ENCODE measurements at places on chromosomes 7 and 10. TPM values are rescaled to one million over a fixed set of nuclear protein-coding genes. Genes with fewer than 3 reads are reported as not detected.
A peak's percentile ranks its signal among the peaks of the same experiment; 100 is the strongest.

CTNNA3 gene
- total RNA-seq = not detected

NXPH1 gene
- not detected for total RNA-seq

MYL10 gene
- not detected for total RNA-seq

RAPGEF5 gene
- 0.92 TPM for total RNA-seq

FAM25C gene
- total RNA-seq = not detected

GPR37 gene
- total RNA-seq = not detected

DNA sequence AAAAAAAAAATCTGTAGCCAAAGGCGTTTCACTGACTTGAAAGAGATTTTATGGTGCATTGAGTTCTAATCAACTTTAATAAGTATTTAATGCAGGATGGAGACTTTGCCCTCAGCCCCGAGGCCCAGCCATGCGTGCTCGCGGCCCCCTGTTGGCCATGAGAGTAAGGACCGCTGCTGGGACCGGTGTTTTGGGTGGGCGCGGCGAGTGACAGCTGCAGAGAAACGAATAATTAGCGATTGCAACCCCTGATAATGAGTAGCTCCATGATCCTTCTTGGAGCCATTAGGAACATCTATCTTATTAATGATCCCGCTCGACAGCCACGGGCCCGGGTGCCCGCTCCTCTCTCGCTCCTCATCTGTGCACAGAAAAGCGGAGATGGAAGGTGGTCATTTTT is 347.4 kb downstream of the RPS24 start:
- H3K27me3 ChIP-seq = peaks cover 2% of the 10 kb centered on the region
- no peak overlapping the region for H3K4me3 ChIP-seq
- DNase-seq = peak; percentile 15
- no peaks in the 10 kb centered on the region for H3K36me3 ChIP-seq
- H3K27ac ChIP-seq = no peak overlapping the region
- no peaks in the 10 kb centered on the region for H3K4me1 ChIP-seq

GRCh38 chr7:77885155-77885554 is 86.6 kb downstream of the PHTF2 start:
- H3K4me1 ChIP-seq = peaks cover 9% of the 10 kb centered on the region
- no peaks in the 10 kb centered on the region for H3K27me3 ChIP-seq
- H3K27ac ChIP-seq = no peak overlapping the region
- peaks cover 11% of the 10 kb centered on the region for H3K36me3 ChIP-seq
- DNase-seq = no peak
- no peak overlapping the region for H3K4me3 ChIP-seq

- no peak for DNase-seq
- no peaks in the 10 kb centered on the region for H3K27me3 ChIP-seq
- no peak overlapping the region for H3K27ac ChIP-seq
Measured at GRCh38 chr7:117588352-117588794, 108.5 kb downstream of the CFTR start.

DNA sequence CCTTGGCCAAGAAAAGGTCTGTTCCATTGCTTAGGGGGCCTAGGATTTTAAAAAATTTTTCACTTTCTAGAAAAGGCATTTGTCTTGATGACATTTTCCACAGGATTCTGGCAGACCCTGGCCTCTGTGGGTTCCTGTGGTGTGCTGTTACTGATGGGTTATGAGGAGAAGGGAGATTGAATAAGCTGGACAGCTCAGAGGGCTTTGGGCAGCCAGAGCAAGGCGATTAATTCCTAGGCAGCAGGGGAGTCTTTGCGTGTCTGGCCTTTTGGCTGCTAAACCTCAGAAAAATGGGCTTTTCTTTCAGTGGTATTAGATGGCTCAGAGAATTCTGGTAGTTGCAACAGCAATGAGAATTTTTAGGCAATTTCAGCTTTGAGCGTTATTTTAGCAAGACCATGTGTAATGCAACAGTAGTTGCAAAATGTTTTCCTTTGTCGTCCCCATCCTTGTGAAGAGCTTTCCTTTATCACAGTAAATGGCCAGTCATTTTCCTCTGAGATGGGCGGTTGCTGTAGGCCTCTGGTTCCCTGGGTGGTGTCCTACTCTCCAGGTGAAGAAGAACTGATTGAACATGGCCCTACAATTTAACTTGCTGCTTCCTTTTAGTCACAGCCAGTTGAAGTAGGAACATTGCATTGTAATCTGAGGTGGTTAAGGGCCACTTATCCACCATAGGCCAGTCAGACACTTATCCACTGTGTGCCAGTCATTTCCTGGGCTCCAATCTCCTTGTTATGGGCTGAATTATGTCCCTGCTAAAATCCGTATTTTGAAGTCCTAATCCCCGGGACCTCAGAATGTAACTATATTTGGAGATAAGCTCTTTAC is 43.2 kb downstream of the SH2D4B start:
- H3K27me3 ChIP-seq = no peaks in the 10 kb centered on the region
- no peak for DNase-seq
- no peaks in the 10 kb centered on the region for H3K4me1 ChIP-seq
- H3K4me3 ChIP-seq = no peak overlapping the region
- H3K36me3 ChIP-seq = no peaks in the 10 kb centered on the region

DNA sequence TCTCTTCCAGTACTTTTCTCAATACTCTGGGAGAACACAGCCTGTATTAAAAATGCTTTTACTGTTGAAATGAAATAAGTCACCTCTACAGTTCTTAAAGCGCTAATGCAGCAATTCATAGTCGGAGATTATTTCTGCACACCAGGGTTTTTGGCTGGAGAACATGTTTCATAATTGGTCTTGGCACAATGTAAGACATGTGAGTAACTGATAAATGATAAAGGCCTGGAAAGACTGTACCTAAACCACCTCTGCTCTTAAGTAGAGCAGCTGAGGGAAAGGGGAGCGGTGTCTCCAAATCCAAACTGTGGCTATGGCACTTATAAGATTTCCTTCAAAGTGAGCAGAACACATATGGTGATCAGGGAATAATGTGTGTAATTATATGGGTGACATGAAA is 390.3 kb upstream of the MBL2 start:
- H3K27ac ChIP-seq = no peak overlapping the region
- H3K27me3 ChIP-seq = no peaks in the 10 kb centered on the region
- no peaks in the 10 kb centered on the region for H3K36me3 ChIP-seq
- no peak overlapping the region for H3K4me3 ChIP-seq

GRCh38 chr7:6430271-6430940 is 17.3 kb downstream of the DAGLB start:
- peaks cover 13% of the 10 kb centered on the region for H3K36me3 ChIP-seq
- no peaks in the 10 kb centered on the region for H3K27me3 ChIP-seq
- H3K4me3 ChIP-seq = no peak overlapping the region
- peaks cover under 1% of the 10 kb centered on the region for H3K4me1 ChIP-seq

GRCh38 chr10:51215951-51216834 is 141.9 kb downstream of the PRKG1 start:
- no peaks in the 10 kb centered on the region for H3K36me3 ChIP-seq
- no peak overlapping the region for H3K27ac ChIP-seq
- no peaks in the 10 kb centered on the region for H3K4me1 ChIP-seq

GRCh38 chr10:78973901-78974616 is 94.7 kb upstream of the ZMIZ1 start:
- no peaks in the 10 kb centered on the region for H3K36me3 ChIP-seq
- peaks cover 42% of the 10 kb centered on the region for H3K4me1 ChIP-seq
- peak; percentile 71 for DNase-seq
- peak overlapping the region; percentile 82 for H3K4me3 ChIP-seq
- peak overlapping the region; percentile 99 for H3K27ac ChIP-seq

GRCh38 chr10:89153971-89154370 is 53.1 kb downstream of the CH25H start:
- DNase-seq = no peak
- H3K4me1 ChIP-seq = peaks cover 12% of the 10 kb centered on the region
- H3K36me3 ChIP-seq = no peaks in the 10 kb centered on the region
- H3K27ac ChIP-seq = no peak overlapping the region
- no peak overlapping the region for H3K4me3 ChIP-seq
- peaks cover 27% of the 10 kb centered on the region for H3K27me3 ChIP-seq

DNA sequence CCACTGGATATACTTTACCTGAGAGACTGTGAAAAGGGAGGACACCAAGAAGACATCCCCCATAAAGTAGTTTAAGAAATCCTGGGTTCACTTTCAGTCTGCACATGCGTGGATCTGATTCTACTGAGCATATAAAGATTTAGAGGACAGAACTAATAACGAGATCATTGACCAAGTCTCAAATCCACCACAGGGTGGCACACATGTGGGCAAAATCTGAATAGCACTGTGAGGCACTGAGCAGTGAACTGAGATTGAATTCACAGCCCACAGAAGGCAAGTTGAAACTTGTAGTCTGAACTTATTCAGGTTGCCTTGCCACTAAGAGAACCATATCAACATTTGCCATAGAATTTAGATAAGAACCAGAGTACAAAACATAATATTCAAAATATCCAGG is 818.6 kb downstream of the GRID1 start:
- H3K36me3 ChIP-seq = no peaks in the 10 kb centered on the region
- H3K4me3 ChIP-seq = no peak overlapping the region
- no peaks in the 10 kb centered on the region for H3K4me1 ChIP-seq
- peak; percentile 30 for DNase-seq
- no peak overlapping the region for H3K27ac ChIP-seq
- H3K27me3 ChIP-seq = peaks cover 19% of the 10 kb centered on the region

DNA sequence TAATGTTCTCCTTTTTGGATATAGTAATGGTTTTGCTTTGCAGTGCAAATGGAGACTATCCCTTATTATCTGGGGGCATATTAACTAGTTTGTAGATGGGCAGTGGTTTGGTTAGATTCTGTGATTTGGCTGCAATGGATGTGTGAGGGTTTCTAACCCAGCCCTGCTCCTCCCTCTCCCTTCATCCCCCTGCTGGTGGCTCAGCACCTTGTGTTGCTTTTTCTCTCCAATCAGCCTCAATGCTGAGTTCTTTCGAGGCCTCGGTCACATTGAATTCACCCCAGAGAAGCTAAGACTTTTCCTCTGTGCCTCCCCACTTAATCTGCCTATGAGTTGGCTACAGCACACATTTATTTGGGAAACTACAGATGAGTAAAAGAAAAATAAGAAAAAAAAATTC is 120.0 kb downstream of the MALRD1 start:
- H3K27ac ChIP-seq = no peak overlapping the region
- no peak overlapping the region for H3K4me3 ChIP-seq
- H3K36me3 ChIP-seq = no peaks in the 10 kb centered on the region
- DNase-seq = no peak
- no peaks in the 10 kb centered on the region for H3K4me1 ChIP-seq

DNA sequence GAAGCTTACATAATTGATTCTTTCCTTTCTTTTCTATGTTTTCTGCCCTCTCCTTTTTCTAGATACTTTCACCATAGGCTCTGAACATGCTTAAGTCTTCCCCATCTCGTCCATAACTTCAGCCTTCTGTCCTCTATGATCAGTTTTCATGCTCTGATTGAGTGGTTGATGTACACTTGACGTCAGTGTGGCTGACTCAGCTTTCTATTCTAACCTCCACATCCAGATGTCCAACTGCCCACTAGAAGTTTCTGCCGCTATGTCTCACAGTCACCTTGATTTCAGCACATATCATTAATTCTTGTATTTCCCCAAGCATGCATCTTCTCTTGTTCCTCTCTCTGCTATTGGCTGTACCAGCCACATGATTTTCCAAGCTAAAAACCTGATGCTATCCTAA is 15.0 kb downstream of the CDK14 start:
- H3K27ac ChIP-seq = no peak overlapping the region
- no peaks in the 10 kb centered on the region for H3K36me3 ChIP-seq

DNA sequence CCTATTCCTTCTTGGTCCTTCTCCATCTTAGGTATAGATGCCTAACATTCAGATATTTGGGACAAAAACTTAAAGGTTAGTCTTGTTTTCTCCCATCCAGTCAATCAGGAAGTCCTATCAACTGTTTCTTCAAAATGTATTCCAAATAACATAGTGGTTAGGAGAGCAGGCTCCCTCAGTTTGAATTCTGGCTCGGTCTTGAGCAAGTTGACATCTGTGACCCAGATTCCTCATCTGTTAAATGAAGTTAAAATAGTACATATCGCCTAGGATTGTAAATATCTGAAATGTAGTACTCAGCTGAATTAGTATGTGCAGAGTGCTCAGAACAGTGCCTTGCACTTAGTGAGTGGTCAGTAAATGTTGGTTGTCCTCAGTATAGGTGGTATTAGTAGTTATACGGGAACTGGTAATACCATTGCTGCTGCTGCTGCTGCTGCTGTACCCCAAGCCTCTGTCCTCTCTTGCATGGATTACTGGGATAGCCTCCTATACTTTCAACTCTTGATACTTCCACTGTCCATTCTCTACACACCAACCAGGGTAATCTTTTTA is 58.6 kb downstream of the RALA start:
- H3K27ac ChIP-seq = no peak overlapping the region
- peaks cover 5% of the 10 kb centered on the region for H3K36me3 ChIP-seq
- H3K4me3 ChIP-seq = no peak overlapping the region
- H3K27me3 ChIP-seq = no peaks in the 10 kb centered on the region
- peaks cover 55% of the 10 kb centered on the region for H3K4me1 ChIP-seq
- DNase-seq = no peak

DNA sequence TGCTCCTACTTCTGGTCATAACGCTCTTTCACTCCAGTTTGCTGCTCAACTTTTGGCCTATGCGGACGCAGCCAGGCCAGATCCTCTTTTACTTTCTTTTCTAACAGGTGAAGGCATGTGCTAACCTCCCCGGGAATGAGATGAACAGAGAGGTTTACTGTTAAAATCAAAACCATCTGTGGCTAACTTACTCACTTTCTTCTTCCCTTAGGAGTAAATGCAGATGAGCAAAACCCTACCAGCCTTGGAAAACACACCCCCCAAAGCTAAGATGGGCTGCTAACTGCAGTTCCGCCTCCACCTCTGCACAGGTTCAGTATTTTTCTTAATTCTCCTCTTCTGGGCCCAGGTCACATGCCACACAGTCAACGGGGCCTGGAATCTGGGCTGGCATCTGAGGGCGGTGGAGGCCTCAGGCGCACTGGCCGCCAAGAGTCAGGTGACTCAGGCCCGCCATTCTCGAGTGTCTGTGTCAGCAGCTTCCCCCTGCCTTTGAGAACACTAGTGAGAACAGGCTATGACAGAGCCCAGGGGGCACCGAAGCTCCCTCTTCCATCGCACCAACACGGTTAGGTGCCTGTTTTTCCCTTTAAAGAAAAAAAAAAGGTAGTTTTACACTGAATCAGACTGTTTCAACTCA is 11.1 kb downstream of the FAM53B start:
- H3K27me3 ChIP-seq = no peaks in the 10 kb centered on the region
- DNase-seq = peak; percentile 79
- H3K4me1 ChIP-seq = peaks cover 91% of the 10 kb centered on the region
- peaks cover 3% of the 10 kb centered on the region for H3K36me3 ChIP-seq
- peak overlapping the region; percentile 87 for H3K27ac ChIP-seq

DNA sequence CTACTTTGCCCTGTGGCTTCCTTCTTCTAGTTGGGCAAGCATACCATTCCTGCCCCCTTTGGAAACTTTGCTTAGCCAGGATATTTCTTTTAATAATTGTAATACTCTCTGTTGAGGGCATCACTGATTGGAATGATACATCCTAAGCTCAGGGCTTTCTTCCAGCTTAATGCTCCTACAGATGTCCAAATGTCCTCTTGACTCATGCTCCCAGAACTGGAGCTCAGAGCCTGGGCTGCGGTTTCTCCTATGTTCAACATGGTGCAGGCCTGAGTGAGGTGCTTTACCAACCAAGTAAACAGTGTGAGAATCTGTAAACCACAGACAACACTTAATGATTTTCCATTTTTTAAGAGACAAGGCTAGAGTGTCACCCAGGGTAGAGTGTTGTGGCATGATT is 108.6 kb downstream of the LRRC4 start:
- no peaks in the 10 kb centered on the region for H3K27me3 ChIP-seq
- no peak for DNase-seq
- no peak overlapping the region for H3K27ac ChIP-seq
- peaks cover 8% of the 10 kb centered on the region for H3K36me3 ChIP-seq

GRCh38 chr7:144824360-144824759 is 11.5 kb downstream of the TPK1 start:
- no peaks in the 10 kb centered on the region for H3K27me3 ChIP-seq
- H3K4me1 ChIP-seq = peaks cover 77% of the 10 kb centered on the region
- DNase-seq = no peak

Measured in activated CD8-positive, alpha-beta T cell treated with anti-CD3 and anti-CD28 coated beads for 36 hours (primary cell).